Small intestine (tissue), 16 donors: ENCODE measurements at places on chromosomes 2 and 18. TPM values are rescaled to one million over a fixed set of nuclear protein-coding genes. Genes with fewer than 3 reads are reported as not detected.

Gene RAB17
- 533 TPM for polyA plus RNA-seq

Gene FHOD3
- 1.9 TPM for polyA plus RNA-seq

Gene FTCDNL1
- polyA plus RNA-seq: 0.81 TPM

Gene GPR35
- 75.5 TPM for polyA plus RNA-seq

Gene CPO
- 2.2 TPM for polyA plus RNA-seq

Gene ANKRD62
- not detected for polyA plus RNA-seq

Gene SPP2
- polyA plus RNA-seq: not detected

Gene CD207
- 0.81 TPM for polyA plus RNA-seq

Gene CRYGC
- not detected for polyA plus RNA-seq

Gene ELOA2
- polyA plus RNA-seq: not detected

Gene CYP20A1
- 6.8 TPM for polyA plus RNA-seq

Gene XDH
- polyA plus RNA-seq: 34.9 TPM

Gene PAX8
- polyA plus RNA-seq: 1.2 TPM

Gene MARCO
- polyA plus RNA-seq: 0.03 TPM

Gene POTEE
- 0.01 TPM for polyA plus RNA-seq

Gene ABCG8
- polyA plus RNA-seq: 13.8 TPM

Gene OTOS
- not detected for polyA plus RNA-seq

Gene FAM136A
- 70.9 TPM for polyA plus RNA-seq

Gene CIDEA
- polyA plus RNA-seq: not detected

Gene CRACDL
- 10.1 TPM for polyA plus RNA-seq

Gene FAP
- 2.3 TPM for polyA plus RNA-seq

Gene OTX1
- polyA plus RNA-seq: not detected

Gene MEIS1
- polyA plus RNA-seq: 1.1 TPM

Gene ASAP2
- polyA plus RNA-seq: 13.0 TPM

Gene KANSL1L
- polyA plus RNA-seq: 22.2 TPM

Gene MORN2
- polyA plus RNA-seq: 18.8 TPM

Gene KCNJ13
- polyA plus RNA-seq: 30.7 TPM

Gene SPATA3
- not detected for polyA plus RNA-seq

Gene NEMP2
- polyA plus RNA-seq: 0.54 TPM

Gene QPCT
- polyA plus RNA-seq: 1.9 TPM

Gene C2orf66
- polyA plus RNA-seq: 0.06 TPM

Gene TRIM54
- 5.4 TPM for polyA plus RNA-seq

Gene SERPINB11
- not detected for polyA plus RNA-seq

Gene LTBP1
- polyA plus RNA-seq: 0.67 TPM

Gene CPLX4
- polyA plus RNA-seq: not detected

Gene SLC8A1
- 5.6 TPM for polyA plus RNA-seq

Gene GCKR
- 2.4 TPM for polyA plus RNA-seq

Gene STAT4
- 1.0 TPM for polyA plus RNA-seq

Gene SMYD1
- 1.6 TPM for polyA plus RNA-seq

Gene GLB1L
- polyA plus RNA-seq: 5.4 TPM

Gene CTLA4
- 0.22 TPM for polyA plus RNA-seq

Gene MAB21L4
- 3.8 TPM for polyA plus RNA-seq

Gene TPRKB
- polyA plus RNA-seq: 74.0 TPM
